Activated CD8-positive, alpha-beta memory T cell treated with anti-CD3 and anti-CD28 coated beads, Interleukin-2, amount 50 U/mL, for 4 hours (primary cell): ENCODE measurements at places on chromosomes 4 and X.
A peak's percentile ranks its signal among the peaks of the same experiment; 100 is the strongest.

- DNase-seq: no peak
These were observed 96.8 kb upstream of the GRIA3 start for GRCh38 chrX:123087326-123087725.

- DNase-seq: no peak
These were observed 20.7 kb downstream of the HHIP start for GRCh38 chr4:144666539-144667175.

GRCh38 chrX:57904176-57904880 lies 5.9 kb downstream of the ZXDA start:
- no peak for DNase-seq

GRCh38 chrX:39946822-39947221 lies 150.9 kb downstream of the BCOR start:
- DNase-seq: no peak

DNA sequence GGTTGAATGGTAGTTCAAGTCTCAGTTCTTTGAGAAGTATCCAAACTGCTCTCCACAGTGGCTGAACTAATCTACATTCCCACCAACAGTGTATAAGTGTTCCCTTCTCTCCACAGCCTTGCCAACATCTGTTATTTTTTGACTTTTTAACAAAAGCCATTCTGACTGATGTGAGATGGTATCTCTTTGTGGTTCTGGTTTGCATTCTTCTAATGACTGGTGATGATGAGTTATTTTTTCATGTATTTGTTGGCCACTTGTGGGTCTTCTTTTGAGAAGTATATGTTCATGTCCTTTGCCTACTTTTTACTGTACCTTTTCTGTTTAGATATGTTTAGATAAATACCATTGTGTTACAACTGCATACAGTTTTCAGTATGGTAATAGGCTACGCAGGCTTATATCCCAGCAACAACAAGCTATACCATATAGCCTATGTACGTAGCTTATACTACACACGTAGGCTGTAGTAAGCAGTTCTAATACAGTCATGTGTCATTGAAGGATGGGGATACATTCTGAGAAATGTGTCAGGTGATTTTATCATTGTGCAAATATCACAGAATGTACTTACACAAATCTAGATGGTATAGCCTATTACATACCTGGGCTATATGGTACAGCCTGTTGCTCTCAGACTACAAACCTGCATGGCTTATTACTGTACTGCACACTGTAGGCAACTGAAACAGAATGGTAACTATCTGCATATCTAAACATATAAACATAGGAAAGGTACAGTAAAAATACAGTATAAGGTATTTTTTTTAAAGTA lies 28.1 kb downstream of the KLHL8 start:
- no peak for DNase-seq

- DNase-seq: peak; percentile 58
These were observed 62.8 kb downstream of the SH3KBP1 start for GRCh38 chrX:19824603-19825002.

DNA sequence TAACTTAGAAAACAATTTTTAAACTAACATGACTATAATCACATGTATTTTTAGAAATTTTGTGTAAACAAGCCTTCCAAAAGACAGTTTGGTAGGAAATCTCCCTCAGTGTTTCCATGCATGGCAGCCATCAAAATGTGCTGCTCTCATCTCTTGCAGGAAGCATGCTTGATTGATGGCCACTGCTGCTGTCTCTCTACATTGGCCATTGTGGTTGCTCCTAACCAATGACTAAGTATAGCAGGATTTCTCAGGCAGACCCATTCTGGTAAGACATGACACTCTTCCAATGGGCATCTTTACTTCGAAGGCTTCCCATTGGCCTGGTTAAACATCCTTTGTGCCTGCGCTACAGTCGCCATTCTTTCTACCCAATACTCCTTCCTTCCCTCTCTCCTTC lies 78.9 kb upstream of the GUCY1A1 start:
- no peak for DNase-seq

DNA sequence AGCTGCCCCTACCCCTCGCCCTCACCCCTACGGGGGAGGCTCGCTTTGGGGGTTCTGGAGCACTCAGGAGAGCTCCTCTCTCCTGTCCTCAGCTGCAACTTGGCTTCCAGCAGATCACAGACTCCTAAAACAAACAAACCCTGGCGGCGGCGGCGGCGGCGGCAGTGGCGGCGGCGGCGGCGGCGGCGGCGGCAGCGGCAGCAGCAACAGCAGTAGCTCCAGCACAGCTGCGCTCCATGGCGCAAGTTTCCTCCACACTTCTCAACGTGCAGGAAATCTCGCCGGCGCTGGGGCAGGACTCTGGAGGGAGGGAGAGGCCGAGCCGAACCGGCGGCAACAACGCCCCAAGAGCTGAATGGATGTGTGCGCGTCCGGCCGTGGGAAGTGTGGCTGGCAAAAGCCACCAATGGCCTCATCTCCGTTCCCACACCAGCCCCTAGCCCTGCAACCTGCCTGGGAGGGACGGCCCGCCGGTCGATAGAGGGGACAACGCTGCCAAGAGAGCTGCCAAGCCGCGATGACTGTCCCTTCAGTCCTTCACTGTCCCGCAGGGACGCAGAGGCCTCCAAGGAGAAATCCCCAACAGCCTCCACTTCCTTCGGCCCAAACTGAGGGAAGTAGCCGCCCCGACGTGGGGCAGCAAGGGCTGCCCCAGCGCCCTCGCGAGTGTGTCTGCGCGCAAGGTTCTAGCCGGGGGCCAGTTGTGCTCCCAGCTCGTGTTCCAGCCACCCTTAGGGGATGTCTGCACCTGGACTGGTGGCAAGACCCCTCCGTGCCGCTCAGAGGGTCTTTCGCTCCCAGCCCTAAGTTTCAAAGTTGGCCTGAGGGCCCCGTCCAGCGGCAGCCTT lies 775 bp downstream of the SHROOM4 start:
- no peak for DNase-seq

DNA sequence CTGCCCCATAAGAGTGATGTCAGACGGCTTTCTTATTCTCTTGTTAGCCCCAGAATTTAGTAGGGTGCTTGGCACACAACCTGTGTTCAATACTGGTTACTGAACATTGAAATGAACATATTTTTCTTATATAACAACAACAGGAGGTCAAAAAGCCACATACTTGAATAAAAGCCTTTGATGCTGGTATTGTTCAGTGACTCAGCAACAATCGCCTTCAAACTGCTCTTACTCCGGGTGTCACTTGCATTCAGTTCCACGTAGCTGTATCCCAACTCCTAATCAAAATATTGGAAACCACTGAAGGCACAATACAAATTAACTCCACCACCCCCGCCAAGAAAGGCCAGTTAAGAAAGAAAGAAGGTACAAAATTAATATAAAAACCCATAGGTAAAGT lies 61.5 kb downstream of the RFC1 start:
- no peak for DNase-seq

DNA sequence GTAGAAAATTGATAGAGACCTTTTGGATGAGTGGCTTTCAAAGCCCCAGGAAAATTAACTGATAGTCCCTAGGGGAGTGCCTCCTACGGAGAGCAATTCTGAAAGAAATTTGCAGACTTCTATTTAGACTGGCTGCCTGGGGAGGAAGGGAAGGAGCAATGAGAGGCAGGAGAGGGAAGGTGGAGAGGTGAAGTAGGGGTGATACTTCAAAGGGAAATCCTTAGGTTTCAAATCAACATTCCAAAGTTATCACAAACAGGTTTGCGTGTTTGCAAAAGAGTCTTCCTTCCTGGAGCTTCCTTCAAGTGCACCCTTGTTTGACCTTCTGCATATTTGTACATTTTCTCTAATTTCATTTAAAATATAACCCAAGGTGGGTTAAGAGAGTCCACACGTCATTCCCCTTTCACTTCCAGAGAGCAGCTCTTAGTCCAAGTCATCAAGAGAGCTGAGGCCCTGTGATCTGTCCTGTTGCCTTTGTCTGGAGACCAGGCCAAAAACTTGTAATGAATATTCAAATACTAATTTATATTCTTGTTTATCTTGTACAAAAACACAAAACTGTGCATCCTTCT lies 157.8 kb downstream of the CLCN4 start:
- no peak for DNase-seq

DNA sequence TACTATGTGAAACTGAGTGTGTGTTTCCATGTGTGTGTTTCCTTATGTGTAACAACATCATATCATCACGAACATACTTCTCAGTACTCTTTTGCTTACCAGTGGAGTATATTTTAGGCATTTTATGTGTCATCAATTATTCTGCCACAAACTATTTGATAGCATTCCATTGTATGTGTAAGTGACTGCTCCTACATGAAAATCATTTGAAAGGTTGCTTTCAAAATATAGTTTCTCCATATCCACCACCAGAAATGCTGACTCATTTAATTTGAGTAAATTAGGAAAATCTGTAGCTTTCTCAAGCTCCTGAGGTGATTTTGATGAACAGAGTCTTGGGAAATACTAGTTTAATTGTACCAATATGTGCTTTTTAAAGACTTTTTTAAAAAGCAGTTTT lies 376.2 kb downstream of the PCDH18 start:
- no peak for DNase-seq

- no peak for DNase-seq
These were observed 6.5 kb upstream of the ARHGAP6 start for GRCh38 chrX:11672213-11672612.

- DNase-seq: no peak
These were observed 586.8 kb upstream of the PITX2 start for GRCh38 chr4:111209706-111210105.

DNA sequence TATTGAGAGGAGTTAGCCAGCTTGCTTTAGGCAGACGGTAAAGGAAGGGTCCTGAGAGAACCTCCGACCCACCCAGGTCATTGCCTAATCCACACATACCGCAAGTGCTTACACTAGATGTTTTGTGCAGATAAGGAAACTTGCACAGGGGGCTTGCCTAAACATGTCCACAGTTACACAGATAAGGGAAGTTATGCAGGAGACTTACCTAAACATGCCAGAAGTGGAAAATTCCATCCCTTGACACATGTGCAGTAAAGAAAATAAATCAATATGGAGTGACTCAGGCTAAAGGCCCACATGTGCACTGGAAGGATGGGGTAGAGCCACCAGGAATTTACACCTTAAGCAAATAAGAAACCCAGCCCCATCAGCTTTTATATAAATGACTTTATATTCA lies 232.8 kb upstream of the HDX start:
- no peak for DNase-seq

GRCh38 chrX:31545191-31545590 lies 473.4 kb upstream of the FTHL17 start:
- no peak for DNase-seq

GRCh38 chrX:48617542-48618340 lies 20.4 kb downstream of the WDR13 start:
- DNase-seq: no peak

DNA sequence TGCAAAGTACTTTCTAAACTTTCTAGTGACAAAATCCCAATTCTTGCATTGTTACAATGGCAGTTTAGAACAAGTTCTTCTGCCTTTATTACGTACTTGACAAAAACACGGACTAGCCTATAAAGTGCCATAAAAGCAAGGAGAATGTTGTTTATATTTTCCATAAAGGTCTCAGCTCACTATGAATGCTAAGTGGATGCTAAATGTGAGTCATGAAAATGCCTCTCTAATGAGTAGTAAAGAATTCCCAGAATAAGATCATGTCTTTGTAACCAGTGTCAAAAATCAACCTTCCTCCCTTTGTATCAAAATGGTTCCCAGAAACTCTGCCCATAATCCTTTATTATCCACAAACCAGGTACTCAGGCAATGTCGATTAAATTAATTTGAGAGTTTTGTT lies 539.8 kb upstream of the SLIT2 start:
- DNase-seq: no peak

- no peak for DNase-seq
These were observed 2332.4 kb downstream of the ARAP2 start for GRCh38 chr4:33911959-33912358.

- no peak for DNase-seq
These were observed 28.8 kb downstream of the NKX6-1 start for GRCh38 chr4:84470204-84470785.

DNA sequence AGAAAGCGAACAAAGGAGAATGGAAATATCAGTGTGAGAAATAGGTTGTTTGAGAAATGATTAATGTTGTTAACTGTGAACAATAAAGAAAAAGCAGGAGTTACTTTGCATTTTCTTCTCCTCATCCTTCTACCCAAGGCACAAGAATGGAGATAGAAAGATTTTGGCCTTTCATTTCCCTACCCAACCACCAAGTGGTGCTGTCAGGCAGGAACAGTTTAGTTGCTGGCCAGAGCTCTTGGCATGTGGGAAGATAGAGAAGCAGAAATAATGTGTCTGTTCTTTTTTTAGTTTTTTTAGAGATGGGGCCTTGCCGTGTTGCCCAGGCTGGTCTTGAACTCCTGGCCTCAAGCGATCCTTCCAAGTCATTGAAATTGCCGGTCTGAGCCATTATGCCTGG lies 12.8 kb downstream of the HOPX start:
- DNase-seq: no peak

DNA sequence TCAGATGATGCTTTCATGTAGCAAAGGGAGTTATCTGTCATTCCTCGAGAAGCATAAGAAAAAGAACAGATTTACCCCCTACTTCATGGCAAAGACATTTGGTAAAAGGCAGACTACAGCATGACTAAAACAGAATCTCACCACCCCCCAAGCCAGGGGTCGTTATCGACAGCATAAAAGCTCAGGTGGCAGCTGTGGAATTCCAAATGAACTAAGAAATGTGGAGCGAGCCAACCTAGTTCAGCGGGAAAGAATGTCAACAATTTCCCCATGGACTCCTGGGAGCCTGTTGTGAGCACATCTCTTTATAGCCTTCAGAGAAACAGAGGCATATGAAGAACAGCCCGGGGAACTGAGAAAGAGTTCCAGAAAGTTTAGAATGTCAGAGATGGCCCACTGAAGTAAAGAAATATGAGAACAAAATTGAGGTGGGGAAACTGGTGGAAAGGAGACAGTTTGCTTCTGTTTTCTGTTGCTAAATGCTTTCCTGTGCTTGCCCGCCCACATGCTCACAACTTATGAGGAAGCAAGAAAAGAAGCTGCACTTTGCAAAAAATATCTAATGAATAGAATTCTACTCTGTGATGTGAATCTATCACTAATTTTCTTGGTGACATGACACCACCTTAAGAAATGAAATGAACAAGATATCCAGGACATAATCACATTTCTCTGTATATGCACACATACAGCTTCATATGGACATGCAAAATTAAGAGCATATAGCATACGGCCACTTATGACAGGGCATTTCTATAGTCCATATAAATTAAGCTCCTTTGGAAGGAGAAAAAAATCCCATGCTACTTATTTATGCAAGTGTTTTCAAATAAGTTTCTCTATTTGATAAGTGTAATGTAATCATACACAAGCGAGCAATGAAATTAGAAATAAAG lies 135.3 kb upstream of the MID1 start:
- no peak for DNase-seq

DNA sequence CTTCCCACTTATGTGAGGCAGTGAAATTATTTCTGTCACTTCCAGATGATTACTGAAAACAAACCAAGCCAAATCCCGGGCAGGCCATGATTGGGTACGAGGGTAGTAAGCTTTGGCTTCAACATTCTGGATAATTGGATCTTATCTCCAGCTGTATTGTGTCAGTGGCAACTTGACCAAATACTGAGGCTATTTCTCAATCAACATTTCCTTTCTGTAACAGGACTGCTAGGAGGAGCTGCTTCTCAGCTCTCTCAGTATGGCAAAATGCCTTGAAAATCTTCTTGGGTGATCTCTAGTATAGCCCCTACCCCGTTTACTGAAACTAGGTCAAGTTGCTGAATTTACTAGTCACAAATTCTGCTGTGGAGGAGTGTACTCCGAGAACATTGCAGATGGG lies 169.3 kb upstream of the FRMPD4 start:
- DNase-seq: no peak
